ENCODE measurements at places on chromosomes 3 and 15. TPM values are rescaled to one million over a fixed set of nuclear protein-coding genes. Genes with fewer than 3 reads are reported as not detected.

DNA sequence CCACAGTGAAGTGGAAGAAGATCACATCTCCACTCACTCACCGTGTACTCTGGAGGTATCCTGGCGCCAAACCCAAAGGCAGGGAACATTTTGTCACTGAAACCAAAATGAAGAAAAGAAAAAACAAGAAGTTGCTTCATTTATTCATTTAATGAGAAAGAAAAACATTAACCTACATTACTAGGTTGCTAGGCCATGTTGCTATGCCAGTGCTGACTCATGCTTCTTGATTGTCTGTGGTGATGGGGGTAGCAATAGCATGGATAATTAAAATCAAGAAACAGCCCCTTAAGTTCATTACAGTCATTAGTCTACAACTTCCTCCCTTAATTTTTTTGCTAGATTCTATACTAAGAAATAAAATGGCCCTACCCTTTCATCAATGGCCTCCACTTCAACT is 52.7 kb upstream of the MRPL3 start:
- DNase-seq = no peak

DNA sequence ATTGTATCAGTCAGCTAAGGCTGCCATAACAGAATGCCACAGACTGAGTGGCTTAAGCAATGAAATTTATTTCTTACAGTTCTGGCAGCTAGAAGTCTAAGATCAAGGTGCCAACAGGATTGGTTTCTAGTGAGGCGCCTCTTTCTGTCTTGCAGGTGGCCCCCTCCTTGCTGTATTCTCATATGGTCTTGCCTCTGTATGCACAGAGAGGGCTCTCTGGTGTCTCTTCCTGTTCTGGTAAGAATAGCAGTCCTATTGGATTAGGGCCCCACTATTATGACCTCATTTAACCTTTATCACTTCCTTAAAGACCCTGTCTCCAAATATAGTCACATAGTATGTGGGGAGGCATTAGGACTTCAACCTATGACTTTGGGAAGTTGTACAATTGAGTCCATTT is 253.9 kb downstream of the EDEM1 start:
- no peak for DNase-seq

GRCh38 chr3:28502397-28502937 is 153.8 kb upstream of the AZI2 start:
- no peak for DNase-seq

GRCh38 chr15:41408234-41408641 is 5.9 kb upstream of the NDUFAF1 start:
- DNase-seq = no peak

The PLIN1 gene
- 0.27 TPM for total RNA-seq

The ABHD17C gene
- total RNA-seq = 17.0 TPM

The EIF4G1 gene
- 376 TPM for total RNA-seq

The NLGN1 gene
- 3.7 TPM for total RNA-seq
